T-helper 1 cell (primary cell): ENCODE measurements at places on chromosomes 16 and 17.
A peak's percentile ranks its signal among the peaks of the same experiment; 100 is the strongest.

- no peak for DNase-seq
Observed at GRCh38 chr16:57343221-57343620, 15.4 kb upstream of the CCL22 start.

GRCh38 chr17:36827081-36827480, 110.2 kb upstream of the LHX1 start:
- no peak for DNase-seq

- no peak for DNase-seq
Observed at GRCh38 chr16:77043076-77043475, 147.9 kb upstream of the MON1B start.

DNA sequence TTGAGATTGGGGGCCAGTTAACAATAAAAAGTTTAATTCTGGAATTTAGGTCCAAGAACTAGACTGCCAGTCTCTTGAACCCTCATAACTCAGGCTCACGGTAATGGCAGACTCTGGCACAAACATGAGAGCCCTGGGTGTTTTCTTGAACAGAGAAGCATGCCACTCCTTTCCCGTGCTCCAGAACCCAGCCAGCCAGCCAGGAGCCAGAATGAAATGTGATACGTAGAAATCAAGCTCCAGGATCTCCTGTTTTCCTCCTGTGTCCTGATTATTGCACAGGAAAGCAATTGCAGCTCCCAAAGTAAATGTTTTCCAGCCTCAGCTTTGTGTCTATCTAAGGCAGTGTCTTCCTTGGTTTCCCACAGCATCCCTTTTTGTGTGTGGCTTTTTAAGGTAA, 46.2 kb upstream of the NOL11 start:
- no peak for DNase-seq

DNA sequence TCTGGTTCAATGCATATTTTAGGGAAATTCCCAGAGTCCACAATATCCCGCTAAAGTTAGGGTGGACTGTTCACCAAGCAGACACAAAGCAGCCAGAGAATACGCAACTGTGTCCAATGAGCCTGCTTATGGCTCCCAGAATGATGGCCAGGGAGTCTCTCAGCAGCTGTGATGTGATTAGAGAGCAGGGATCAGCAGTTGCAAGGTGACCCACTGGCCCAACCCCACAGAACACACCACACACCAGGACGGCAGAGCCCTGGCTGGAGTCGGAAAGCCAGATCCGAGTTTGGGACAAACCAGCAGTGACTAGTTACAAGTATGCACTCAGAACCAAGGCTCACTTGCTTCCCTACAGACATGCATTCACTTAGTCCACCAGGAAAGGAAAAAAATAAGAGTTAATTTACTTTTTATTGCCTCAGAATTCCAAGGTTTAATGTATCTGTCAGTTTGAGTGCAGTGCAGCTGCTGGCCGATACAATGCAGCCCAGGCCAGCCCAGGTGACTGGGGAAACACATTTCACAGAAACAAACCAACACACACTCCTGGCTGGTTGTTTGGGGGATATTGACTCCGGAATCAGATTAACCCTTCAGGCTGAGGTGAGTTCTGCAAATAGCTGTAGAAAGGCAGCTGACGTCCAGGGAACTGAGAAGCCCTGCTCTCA, 121.7 kb downstream of the HIC1 start:
- DNase-seq: no peak

DNA sequence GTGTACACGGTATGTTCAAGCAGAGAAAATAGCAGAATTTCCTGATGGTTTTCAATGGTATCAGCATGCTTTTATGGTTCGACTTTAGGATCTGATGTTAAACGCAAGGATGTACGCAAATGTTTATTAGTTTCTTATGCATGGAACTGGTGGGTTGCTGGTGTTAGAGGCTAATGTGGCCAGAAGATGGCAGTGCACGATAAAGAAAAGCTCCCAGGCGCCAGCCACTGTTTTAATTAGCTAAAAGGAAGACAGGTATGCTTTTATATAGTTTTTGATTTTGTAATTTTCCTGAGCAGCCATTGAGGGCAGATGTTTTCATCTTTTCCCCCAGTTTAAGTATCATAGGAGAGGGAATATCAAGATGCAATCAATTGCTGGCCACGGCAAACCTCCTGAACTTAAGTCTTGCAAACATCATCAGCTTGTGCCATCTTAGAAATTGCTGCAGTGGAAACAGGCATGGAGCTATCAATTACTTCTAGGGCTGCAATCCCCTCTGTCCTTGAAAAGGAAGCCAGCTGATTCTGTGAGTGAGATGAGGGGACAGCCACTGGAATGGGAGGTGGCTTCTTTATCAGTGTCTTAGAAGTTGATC, 648.5 kb upstream of the RBFOX1 start:
- no peak for DNase-seq

GRCh38 chr16:85029408-85029784, 1.8 kb downstream of the KIAA0513 start:
- peak; percentile 49 for DNase-seq

DNA sequence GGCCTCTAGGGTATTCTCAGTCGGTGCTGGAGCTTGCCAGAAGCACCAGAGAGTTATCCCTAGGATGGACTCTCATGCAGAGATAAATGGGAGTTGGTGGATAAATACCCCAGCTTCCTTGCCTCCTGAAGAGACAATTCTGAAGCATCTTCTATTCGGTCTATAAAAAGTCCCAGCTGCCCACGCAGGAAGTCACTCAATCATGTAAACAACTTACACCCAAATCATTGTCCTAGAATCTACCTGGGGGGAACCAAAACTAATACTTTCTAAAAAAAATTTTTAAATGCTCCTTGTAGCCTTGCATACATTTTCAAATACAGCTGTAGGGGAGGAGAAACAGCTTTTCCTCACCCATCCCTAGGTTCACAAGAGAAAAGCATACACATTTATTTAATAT, 66.6 kb upstream of the ELAC2 start:
- no peak for DNase-seq
